Muscle of leg (tissue), 16 donors: ENCODE measurements at places on chromosomes 11 and 22. TPM values are rescaled to one million over a fixed set of nuclear protein-coding genes. Genes with fewer than 3 reads are reported as not detected.

- no peak overlapping the region for H3K27ac ChIP-seq
- H3K36me3 ChIP-seq = no peaks in the 10 kb centered on the region
- no peaks in the 10 kb centered on the region for H3K4me1 ChIP-seq
These were observed 5.9 kb upstream of the OR52L1 start for GRCh38 chr11:5992604-5993251.

DNA sequence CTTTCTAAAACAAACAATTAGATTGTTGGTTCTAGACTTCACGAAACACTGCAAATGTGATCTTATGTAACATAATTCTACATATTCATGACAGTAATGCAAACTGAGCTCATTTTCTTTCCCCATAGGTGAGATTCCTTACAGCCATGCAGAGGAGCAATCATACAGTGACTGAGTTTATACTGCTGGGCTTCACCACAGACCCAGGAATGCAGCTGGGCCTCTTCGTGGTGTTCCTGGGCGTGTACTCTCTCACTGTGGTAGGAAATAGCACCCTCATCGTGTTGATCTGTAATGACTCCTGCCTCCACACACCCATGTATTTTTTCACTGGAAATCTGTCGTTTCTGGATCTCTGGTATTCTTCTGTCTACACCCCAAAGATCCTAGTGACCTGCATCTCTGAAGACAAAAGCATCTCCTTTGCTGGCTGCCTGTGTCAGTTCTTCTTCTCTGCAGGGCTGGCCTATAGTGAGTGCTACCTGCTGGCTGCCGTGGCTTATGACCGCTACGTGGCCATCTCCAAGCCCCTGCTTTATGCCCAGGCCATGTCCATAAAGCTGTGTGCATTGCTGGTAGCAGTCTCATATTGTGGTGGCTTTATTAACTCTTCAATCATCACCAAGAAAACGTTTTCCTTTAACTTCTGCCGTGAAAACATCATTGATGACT, 1.5 kb downstream of the OR9G1 start:
- H3K27me3 ChIP-seq = no peaks in the 10 kb centered on the region
- no peaks in the 10 kb centered on the region for H3K4me1 ChIP-seq
- H3K36me3 ChIP-seq = no peaks in the 10 kb centered on the region
- DNase-seq = no peak
- no peak overlapping the region for H3K27ac ChIP-seq

GRCh38 chr11:12185914-12186313, 75.5 kb downstream of the MICAL2 start:
- H3K4me1 ChIP-seq = peaks cover 49% of the 10 kb centered on the region
- peak overlapping the region; percentile 24 for H3K27ac ChIP-seq
- DNase-seq = peak; percentile 80
- H3K4me3 ChIP-seq = no peak overlapping the region
- H3K27me3 ChIP-seq = no peaks in the 10 kb centered on the region

DNA sequence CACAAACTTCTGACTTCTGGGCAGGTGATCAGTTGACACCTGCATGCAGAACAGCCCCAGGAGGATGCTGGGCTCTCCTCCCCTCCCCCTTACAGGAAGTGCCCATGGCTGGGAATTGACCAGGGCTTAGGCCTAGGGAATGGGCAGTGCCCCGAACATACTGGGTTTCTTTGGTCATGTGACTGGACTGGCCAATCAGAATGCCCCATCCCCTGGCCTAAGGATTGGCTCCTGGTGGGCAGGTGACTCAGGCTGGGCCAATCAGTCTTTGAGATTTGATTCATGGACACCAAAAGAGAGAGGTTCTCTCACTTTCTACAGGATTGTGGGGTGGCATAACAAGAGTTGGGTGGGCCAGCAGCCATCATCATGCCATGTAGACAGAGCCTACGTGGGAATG, 37.1 kb downstream of the MCM5 start:
- H3K27me3 ChIP-seq = no peaks in the 10 kb centered on the region
- H3K36me3 ChIP-seq = peaks cover 13% of the 10 kb centered on the region
- no peak overlapping the region for H3K27ac ChIP-seq
- no peak overlapping the region for H3K4me3 ChIP-seq
- DNase-seq = no peak
- peaks cover 3% of the 10 kb centered on the region for H3K4me1 ChIP-seq

- peaks cover 4% of the 10 kb centered on the region for H3K36me3 ChIP-seq
- no peaks in the 10 kb centered on the region for H3K27me3 ChIP-seq
- DNase-seq = no peak
- H3K4me3 ChIP-seq = no peak overlapping the region
- no peak overlapping the region for H3K27ac ChIP-seq
- peaks cover 32% of the 10 kb centered on the region for H3K4me1 ChIP-seq
These were observed 34.5 kb downstream of the TNKS1BP1 start for GRCh38 chr11:57290288-57290687.

DNA sequence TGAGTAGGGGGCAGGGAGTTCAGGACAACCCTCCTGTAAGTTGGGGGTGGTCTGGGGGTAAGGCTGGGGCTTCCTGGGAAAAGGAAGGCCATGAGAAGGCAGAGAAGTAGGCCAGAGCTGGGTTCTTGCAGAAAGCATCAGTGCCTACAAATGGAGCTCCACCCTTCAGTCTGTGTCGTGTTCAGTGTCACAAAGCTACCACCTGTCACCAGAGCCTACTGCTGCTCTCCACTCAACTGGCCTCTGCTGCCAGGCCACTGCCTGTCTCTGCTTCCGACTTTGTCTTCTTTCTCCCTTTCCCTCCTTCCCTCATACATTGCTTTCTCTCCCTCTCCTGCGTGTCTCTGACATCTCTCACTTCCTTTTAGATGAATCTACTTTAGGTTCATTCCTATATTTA, 3.4 kb upstream of the WBP2NL start:
- peaks cover 10% of the 10 kb centered on the region for H3K27me3 ChIP-seq
- H3K36me3 ChIP-seq = no peaks in the 10 kb centered on the region
- no peak for DNase-seq
- H3K4me3 ChIP-seq = no peak overlapping the region
- peaks cover 6% of the 10 kb centered on the region for H3K4me1 ChIP-seq

- no peak overlapping the region for H3K4me3 ChIP-seq
- DNase-seq = no peak
- H3K27me3 ChIP-seq = peaks cover 4% of the 10 kb centered on the region
- no peaks in the 10 kb centered on the region for H3K4me1 ChIP-seq
- H3K27ac ChIP-seq = no peak overlapping the region
- no peaks in the 10 kb centered on the region for H3K36me3 ChIP-seq
These were observed 68.1 kb downstream of the LIF start for GRCh38 chr22:30178181-30179126.

GRCh38 chr11:122663056-122663740, 7.7 kb downstream of the UBASH3B start:
- peaks cover 25% of the 10 kb centered on the region for H3K27me3 ChIP-seq
- peaks cover 5% of the 10 kb centered on the region for H3K4me1 ChIP-seq
- H3K4me3 ChIP-seq = no peak overlapping the region
- DNase-seq = no peak
- no peak overlapping the region for H3K27ac ChIP-seq

- no peaks in the 10 kb centered on the region for H3K4me1 ChIP-seq
- H3K27ac ChIP-seq = no peak overlapping the region
- no peak for DNase-seq
- no peak overlapping the region for H3K4me3 ChIP-seq
- no peaks in the 10 kb centered on the region for H3K36me3 ChIP-seq
These were observed 325.7 kb downstream of the SOX6 start for GRCh38 chr11:16030664-16031063.

DNA sequence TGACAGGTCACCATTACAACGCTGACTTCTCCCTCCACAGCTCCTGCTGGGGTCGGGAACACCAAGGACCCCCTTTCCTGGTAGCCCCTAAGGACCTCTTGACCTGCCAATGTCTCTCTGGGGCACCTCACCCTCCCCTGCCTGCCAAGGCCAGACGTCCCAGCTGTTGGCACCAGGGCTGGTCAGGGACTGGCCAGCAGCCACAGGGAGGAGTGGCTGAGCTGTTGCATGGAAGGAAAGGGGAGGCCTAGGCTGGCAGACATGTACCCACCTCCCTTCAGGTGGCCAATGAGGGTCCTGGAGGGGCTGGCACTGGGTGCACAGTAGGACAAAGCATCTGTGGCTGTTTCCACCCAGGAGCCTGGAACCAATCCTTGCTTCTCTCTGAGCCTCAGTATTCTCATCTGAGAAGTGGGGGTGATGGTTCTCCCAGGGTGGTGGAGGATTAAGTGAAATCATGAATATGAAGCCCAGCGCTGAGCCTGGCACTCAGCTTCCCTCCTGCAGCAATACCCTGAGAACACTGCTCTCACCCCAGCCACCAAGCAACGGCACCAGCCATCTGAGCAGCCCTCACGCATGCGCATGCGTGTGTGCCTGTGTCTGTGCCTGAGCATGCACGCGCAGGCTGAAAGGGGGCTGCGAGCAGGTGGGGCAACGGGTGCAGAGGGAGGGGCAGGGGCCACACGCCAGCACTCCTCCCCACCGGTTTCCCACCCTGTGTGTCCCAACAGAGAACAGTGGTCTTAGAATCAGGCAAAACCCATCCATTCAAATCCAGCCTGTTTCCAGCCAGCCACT, 5.9 kb downstream of the KCNJ4 start:
- no peaks in the 10 kb centered on the region for H3K36me3 ChIP-seq
- peaks cover 33% of the 10 kb centered on the region for H3K4me1 ChIP-seq
- peaks cover 68% of the 10 kb centered on the region for H3K27me3 ChIP-seq

DNA sequence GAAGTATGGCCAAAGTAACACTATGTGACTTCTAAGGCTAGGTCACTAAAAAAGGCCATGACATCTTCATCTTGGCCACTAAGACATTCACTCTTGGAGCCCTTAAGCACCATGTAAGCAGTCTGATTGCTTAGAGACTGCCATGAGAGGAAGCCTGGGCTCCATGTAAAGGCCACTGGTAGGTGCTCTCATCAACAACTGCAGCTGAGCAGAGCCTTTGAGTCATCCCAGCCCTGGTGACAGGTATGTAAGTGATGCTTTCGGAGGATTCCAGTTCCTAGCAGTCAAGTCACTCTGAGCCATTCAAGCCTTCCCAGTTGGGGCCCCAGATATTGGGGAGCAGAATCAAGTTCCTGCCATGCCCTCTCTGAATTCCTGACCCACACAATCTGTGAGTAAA, 26.2 kb downstream of the GAB2 start:
- no peaks in the 10 kb centered on the region for H3K36me3 ChIP-seq
- H3K4me1 ChIP-seq = no peaks in the 10 kb centered on the region
- no peak overlapping the region for H3K27ac ChIP-seq

DNA sequence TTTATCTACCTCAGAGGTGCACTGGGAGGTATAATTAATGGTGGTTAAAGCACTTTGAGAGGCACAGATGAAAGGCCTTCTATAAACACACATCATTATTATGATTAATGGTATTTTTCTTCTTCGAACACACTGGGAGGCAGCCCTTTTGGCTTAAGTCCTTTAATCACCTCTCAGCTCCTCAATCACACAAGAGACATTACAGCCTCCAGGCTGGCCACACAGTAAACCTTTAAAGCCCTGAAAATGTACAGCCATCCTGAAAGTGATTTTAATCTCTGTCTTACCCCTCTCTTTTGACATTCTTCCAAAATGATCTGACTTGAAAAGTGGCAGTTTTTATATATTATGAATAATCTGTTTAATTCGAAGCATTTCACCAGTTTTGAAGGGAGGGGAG, 54.3 kb upstream of the VSTM5 start:
- H3K36me3 ChIP-seq = no peaks in the 10 kb centered on the region
- H3K27ac ChIP-seq = no peak overlapping the region
- no peak for DNase-seq
- H3K27me3 ChIP-seq = no peaks in the 10 kb centered on the region

GRCh38 chr22:25636323-25636722, 71.8 kb downstream of the GRK3 start:
- no peak overlapping the region for H3K27ac ChIP-seq
- peaks cover 5% of the 10 kb centered on the region for H3K36me3 ChIP-seq
- no peaks in the 10 kb centered on the region for H3K27me3 ChIP-seq
- H3K4me1 ChIP-seq = no peaks in the 10 kb centered on the region
- no peak overlapping the region for H3K4me3 ChIP-seq
- no peak for DNase-seq

- peaks cover 6% of the 10 kb centered on the region for H3K4me1 ChIP-seq
- no peak overlapping the region for H3K4me3 ChIP-seq
- H3K27me3 ChIP-seq = peaks cover 37% of the 10 kb centered on the region
- H3K27ac ChIP-seq = no peak overlapping the region
- DNase-seq = no peak
These were observed 56.8 kb upstream of the B3GAT1 start for GRCh38 chr11:134468796-134469195.

DNA sequence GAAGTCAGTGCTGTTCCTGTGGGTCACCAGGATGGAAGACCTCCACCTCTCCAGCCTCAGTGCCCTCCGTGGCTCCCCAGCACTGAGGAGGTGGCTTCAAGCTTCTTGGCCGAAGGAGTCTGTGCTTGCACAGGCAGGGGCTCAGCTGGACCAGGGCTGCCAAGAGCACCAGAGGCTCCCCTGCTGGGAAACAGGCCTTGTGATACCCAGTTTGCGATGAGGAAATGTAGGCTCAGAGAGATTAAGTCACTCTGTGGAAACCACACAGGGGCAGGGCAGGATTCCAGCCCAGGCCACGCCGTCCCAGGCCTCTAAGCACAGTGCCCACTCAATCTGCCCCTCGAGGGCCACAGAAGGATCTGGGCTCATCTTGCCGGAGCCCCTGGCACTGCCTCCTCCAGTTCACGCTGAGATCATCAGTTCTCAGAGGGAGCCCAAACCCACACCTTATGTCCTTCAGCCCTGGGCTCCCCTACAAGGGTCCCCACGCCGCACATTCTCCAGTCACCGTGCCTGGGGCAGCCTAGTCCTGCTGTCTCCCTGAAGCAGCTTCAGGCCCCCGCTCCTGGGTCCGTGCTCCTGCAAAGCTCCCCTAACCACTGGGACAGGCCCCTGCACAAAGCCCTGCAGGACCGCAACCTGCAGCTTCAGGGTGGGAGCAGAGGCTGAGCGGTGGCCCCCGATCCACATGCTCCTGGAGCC, 21.6 kb downstream of the ANO1 start:
- DNase-seq = no peak
- H3K4me1 ChIP-seq = peaks cover 30% of the 10 kb centered on the region
- H3K27me3 ChIP-seq = peaks cover 16% of the 10 kb centered on the region
- H3K36me3 ChIP-seq = no peaks in the 10 kb centered on the region

DNA sequence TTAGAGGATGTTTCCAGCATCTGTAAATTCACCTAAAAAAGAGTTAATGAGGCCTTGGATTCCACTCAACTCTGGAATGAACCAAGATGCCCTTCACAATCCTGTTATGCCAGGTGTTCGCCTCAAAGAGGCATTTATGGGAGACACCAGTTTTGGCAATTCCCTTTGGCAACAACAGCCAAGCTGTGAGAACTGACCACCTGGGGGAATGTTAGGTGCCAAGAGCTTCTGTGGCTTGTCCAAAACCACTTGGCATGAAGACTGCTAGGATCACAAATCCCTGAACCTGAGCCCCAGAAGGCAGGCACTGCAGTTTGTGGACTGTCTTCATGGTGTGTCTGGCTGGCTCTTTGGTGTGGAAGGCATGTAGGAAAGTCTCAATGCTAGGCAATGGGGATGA, 164.4 kb upstream of the BDNF start:
- no peak for DNase-seq
- no peak overlapping the region for H3K4me3 ChIP-seq
- no peak overlapping the region for H3K27ac ChIP-seq
- H3K4me1 ChIP-seq = no peaks in the 10 kb centered on the region
- H3K27me3 ChIP-seq = no peaks in the 10 kb centered on the region
- no peaks in the 10 kb centered on the region for H3K36me3 ChIP-seq

- no peak overlapping the region for H3K4me3 ChIP-seq
- no peak overlapping the region for H3K27ac ChIP-seq
- H3K4me1 ChIP-seq = peaks cover 43% of the 10 kb centered on the region
- no peaks in the 10 kb centered on the region for H3K27me3 ChIP-seq
These were observed 7.6 kb downstream of the CLDN5 start for GRCh38 chr22:19516378-19517170.

DMC1 gene
- 4.2 TPM for total RNA-seq

KCNJ11 gene
- total RNA-seq = 12.9 TPM

ZC3H12C gene
- 13.0 TPM for total RNA-seq

WBP2NL gene
- 1.0 TPM for total RNA-seq

PLEKHB1 gene
- 1.0 TPM for total RNA-seq

TUT1 gene
- 7.8 TPM for total RNA-seq

YPEL4 gene
- 0.53 TPM for total RNA-seq

MYRF gene
- 0.49 TPM for total RNA-seq

RPS6KA4 gene
- 14.1 TPM for total RNA-seq

GRIA4 gene
- 12.9 TPM for total RNA-seq

KRTAP5-7 gene
- not detected for total RNA-seq
